ENCODE measurements at places on chromosomes 16 and 17. TPM values are rescaled to one million over a fixed set of nuclear protein-coding genes. Genes with fewer than 3 reads are reported as not detected.

Gene NPW
- total RNA-seq = not detected

GRCh38 chr17:57086069-57086930, 1.3 kb downstream of the AKAP1 start:
- H3K27ac ChIP-seq = peak overlapping the region; percentile 98
- DNase-seq = no peak
- H3K36me3 ChIP-seq = no peaks in the 10 kb centered on the region
- H3K4me1 ChIP-seq = no peaks in the 10 kb centered on the region
- H3K27me3 ChIP-seq = no peaks in the 10 kb centered on the region

DNA sequence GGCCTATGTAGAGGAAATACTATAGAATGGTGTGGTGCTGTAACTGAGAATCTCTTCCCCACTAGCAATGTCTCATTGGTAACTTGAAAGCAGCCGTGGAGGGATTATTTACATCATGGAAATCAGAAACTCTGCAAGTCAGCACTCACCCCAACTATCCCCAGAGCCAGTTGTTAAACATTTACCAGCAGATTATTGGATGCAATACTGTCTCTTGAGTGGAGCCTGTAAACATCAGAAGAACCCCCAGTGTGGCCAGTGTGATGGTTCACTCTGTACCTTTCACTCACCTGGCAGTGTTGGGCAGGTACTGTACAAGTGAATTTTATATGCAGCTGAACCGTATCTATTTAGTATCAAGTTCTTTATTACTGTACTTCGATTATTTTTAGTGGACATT, 299.8 kb upstream of the SALL1 start:
- H3K36me3 ChIP-seq = no peaks in the 10 kb centered on the region
- H3K27ac ChIP-seq = no peak overlapping the region
- no peak overlapping the region for H3K4me3 ChIP-seq
- H3K27me3 ChIP-seq = no peaks in the 10 kb centered on the region
- no peak for DNase-seq

Gene PITPNM3
- total RNA-seq = 1.8 TPM

DNA sequence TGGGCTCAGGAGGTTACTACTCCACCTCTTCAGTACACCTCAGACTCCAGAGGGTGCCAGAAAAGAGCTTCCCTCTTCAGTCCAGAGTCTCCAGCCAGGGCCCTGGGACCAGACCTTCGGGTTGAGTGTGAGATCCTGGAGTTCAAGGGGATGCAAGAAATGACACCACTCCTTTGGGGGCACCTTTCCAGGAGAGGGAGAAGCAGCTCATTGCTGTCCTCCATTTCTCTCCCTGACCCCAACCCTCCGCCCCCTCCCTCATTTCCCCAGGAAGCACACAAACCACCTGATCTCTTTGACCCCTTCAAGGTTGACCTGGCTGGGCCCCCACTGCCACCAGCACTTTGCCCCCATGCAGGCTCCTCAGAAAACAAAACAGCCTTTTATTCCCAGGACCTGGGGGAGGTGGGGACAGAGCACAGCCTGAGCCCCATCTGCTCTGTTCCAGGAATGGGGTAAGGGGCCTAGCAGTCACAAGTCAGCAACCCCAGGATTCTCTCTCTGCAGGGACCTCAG, 21.4 kb downstream of the CDH5 start:
- no peak overlapping the region for H3K27ac ChIP-seq
- no peak overlapping the region for H3K4me3 ChIP-seq
- no peaks in the 10 kb centered on the region for H3K27me3 ChIP-seq
- no peak for DNase-seq

Gene OTOA
- 1.5 TPM for total RNA-seq

DNA sequence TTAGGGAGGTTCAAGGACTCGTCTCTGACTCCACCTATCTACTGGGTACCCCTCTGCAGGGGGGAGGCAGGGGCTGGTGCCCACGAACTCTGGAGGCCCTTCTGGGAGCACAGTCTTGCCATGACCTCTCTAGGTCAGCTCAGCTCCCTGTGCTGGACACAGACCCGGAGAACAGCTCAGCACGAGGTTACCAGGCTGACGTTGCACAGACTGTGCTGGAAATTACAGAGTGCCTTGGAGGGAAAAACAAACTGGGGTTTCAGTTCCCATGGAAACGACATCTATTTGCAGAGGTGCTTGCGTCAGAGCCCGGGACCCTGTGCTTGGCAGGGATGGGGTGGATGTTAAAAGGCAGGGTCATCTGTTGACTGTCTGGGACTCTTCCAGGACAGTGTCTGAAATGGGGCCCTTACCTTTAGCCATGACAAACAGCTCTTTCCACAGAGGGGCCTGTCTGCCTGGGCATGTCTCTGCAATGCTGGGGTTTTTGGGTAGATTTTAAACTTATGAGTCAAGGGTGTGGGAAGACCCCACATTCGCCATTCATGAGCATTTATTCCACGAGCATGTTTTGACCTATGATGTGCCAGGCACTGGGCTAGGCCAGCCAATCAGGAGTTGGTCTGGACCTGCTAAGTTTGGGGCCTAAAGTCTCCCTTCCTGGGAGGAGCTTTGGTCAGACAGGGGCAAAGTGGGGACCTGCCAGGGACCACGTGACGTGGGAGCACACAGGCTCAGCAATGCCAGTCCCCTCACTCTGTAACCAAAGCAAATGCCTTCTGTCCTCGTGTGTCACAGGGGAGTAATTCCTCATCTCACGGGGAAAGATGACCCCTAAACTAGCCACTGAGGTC, 22.5 kb downstream of the CCR7 start:
- peaks cover 35% of the 10 kb centered on the region for H3K4me1 ChIP-seq
- no peaks in the 10 kb centered on the region for H3K36me3 ChIP-seq
- DNase-seq = peak; percentile 88
- no peak overlapping the region for H3K4me3 ChIP-seq

- DNase-seq = no peak
- H3K4me3 ChIP-seq = no peak overlapping the region
- H3K27me3 ChIP-seq = peaks cover 64% of the 10 kb centered on the region
- no peaks in the 10 kb centered on the region for H3K4me1 ChIP-seq
These were observed 92.8 kb downstream of the RBFOX3 start for GRCh38 chr17:79517827-79518584.

Gene STAT5A
- total RNA-seq = 72.8 TPM

Gene CDK5R1
- total RNA-seq = 0.88 TPM

DNA sequence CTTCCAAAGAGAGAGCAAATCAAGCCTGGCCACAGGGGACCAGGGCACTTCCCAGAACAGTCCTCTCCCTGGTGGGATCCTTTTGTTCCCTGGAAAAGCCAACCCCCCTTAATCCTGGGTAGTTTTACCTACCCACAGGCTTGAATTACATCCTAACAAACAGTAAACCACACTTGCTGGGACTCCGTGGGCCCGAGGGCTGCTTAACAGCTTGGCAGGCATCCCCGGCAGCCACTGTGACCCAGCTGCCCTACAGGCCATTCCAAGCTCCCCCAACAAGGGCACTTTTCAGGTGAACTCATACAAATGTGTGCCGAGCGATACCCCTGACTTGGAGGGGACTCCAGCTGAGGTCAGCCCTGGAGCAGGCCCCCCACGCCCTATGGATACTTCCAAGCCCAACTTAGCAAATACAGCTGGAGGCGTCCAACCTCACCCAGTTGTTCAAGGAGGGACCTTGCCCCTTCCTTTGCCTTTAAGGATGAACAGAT, 26.4 kb downstream of the ADCY9 start:
- no peaks in the 10 kb centered on the region for H3K27me3 ChIP-seq
- peak overlapping the region; percentile 58 for H3K27ac ChIP-seq
- H3K4me1 ChIP-seq = no peaks in the 10 kb centered on the region
- peak overlapping the region; percentile 41 for H3K4me3 ChIP-seq

GRCh38 chr17:876272-876671, 94.1 kb downstream of the MRM3 start:
- H3K27me3 ChIP-seq = no peaks in the 10 kb centered on the region
- H3K36me3 ChIP-seq = no peaks in the 10 kb centered on the region
- H3K4me1 ChIP-seq = peaks cover 5% of the 10 kb centered on the region
- H3K4me3 ChIP-seq = no peak overlapping the region
- no peak for DNase-seq

GRCh38 chr17:56752263-56752836, 81.4 kb downstream of the C17orf67 start:
- no peak for DNase-seq
- H3K36me3 ChIP-seq = no peaks in the 10 kb centered on the region
- no peaks in the 10 kb centered on the region for H3K4me1 ChIP-seq
- no peaks in the 10 kb centered on the region for H3K27me3 ChIP-seq
- no peak overlapping the region for H3K4me3 ChIP-seq

DNA sequence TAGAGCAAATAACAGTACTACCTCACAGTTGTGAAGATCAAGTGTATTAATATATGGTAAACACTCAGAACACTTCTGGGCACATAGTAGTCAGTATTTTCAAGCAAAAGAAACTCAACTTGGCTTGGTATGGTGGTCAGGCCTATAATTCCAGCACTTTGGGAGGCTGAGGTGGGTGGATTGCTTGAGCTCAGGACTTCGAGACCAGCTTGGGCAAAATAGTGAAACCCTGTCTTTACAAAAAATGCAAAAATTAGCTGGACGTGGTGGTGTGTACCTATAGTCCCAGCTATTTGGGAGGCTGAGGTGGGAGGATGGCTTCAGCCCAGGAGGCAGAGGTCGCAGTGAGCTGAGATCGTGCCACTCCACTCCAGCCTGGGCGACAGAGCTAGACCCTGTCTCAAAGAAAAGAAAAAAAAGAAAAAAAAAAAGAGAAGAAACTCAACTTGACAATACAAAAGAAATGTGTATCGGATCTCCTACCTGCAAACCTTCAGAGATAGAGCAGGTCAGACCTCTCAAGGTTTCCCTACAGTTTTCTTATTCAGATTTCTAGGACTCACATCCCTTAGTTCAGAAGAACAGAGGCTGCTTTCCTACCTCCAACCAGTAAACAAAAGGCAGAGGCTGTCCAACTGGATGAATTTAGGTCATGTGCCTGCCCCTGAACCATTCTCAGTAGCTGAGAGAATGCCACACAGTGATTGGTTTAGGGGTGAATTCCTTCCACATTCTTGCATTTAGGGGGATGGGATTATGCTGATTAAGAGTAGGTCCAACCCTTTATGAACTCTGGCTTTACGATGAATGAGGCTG, 1.7 kb upstream of the KPNA2 start:
- H3K27ac ChIP-seq = no peak overlapping the region
- no peak for DNase-seq
- H3K4me3 ChIP-seq = no peak overlapping the region
- no peaks in the 10 kb centered on the region for H3K4me1 ChIP-seq
- H3K27me3 ChIP-seq = no peaks in the 10 kb centered on the region

GRCh38 chr16:69463876-69464275, 39.5 kb downstream of the CYB5B start:
- no peaks in the 10 kb centered on the region for H3K27me3 ChIP-seq
- H3K36me3 ChIP-seq = no peaks in the 10 kb centered on the region
- H3K27ac ChIP-seq = no peak overlapping the region
- peaks cover 9% of the 10 kb centered on the region for H3K4me1 ChIP-seq
- no peak for DNase-seq

Gene TP53TG3B
- total RNA-seq = not detected

DNA sequence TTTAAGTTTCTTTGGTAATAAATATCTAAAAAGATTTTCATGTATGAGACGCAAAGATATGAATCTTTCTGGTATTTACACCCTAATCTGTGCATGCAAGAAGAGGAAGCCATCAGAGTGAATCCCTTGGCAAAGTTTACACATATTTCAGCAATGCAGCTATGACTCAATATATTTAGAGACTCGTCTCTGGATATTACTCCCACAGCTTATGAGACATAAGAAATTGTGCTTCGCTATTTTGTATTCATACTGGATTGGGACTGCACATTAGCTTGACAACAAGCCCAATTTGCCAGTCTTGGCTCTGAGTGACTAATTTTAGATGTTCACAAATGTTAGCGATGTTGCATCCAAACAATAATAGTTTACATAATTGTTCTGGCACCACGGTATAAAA, 532.0 kb downstream of the CDH11 start:
- H3K4me3 ChIP-seq = no peak overlapping the region
- no peaks in the 10 kb centered on the region for H3K4me1 ChIP-seq
- no peaks in the 10 kb centered on the region for H3K27me3 ChIP-seq
- DNase-seq = no peak
- peaks cover 5% of the 10 kb centered on the region for H3K36me3 ChIP-seq
- H3K27ac ChIP-seq = no peak overlapping the region

Gene EMP2
- 46.9 TPM for total RNA-seq

DNA sequence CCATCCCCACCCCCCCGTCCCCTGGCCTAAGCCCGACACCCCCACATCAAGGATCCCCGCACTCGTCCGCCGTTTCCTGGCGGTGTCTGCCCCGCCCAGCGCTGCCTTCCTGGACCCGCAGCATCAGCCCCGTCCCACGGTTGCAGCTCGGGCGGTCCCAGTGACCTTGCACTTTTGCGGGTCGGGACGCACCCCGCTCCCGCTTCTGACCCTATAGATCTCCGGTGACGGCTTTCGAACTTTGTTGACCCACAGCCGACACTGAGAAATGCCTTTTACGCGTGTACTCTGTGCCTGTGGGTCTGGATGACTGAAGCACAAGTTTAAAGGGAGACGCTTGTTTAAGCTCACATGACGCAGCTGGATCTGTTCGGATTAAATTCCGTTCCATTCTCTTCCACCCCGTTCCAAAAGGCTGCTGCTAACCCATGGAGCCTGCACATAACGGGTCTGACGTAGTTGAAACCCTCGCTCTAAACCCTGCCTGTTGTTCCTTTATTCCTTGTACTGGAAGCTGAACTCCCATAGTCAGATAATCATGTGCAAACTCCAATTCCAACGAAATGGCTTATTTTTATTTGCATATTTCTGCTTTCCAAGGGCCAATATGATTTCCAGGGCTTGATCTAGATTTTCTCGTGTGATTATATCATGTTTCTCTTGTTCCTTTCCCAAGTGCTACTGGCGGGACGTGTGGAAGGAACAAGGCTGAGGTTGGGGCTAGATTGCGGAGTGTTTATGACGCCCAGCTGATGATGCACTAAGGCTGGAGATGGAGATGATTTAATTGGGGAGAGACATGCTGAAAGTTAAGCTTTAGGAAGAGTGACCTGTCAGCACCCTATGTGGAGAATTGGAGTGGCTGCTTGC, 834 bp downstream of the FLYWCH1 start:
- no peaks in the 10 kb centered on the region for H3K36me3 ChIP-seq
- no peaks in the 10 kb centered on the region for H3K4me1 ChIP-seq
- no peak for DNase-seq
- no peaks in the 10 kb centered on the region for H3K27me3 ChIP-seq
- peak overlapping the region; percentile 77 for H3K27ac ChIP-seq

GRCh38 chr16:72043058-72043457, 11.2 kb upstream of the HP start:
- no peaks in the 10 kb centered on the region for H3K36me3 ChIP-seq
- no peak overlapping the region for H3K4me3 ChIP-seq
- no peak for DNase-seq
- no peaks in the 10 kb centered on the region for H3K4me1 ChIP-seq
- H3K27me3 ChIP-seq = no peaks in the 10 kb centered on the region
- peak overlapping the region; percentile 41 for H3K27ac ChIP-seq

DNA sequence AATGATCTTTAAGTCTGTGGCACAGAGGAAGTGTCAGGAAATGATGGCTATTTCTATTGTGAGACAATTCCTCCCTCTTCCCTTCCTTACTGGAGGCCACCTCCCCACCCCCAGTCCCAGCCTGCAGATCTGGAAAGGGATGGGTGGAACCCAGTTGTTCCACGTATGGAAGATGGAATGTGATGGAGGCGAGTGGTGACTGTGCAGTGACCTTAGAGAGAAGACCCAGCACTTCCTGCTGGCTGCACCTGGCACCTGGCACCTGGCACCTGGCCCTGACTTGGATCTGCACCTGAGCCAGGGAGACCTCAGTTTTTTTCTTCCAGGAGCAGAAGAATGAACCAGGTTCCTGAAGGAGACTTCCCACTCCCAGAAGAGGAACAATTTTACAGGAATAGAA, 33.0 kb upstream of the TMC5 start:
- no peak overlapping the region for H3K4me3 ChIP-seq
- H3K4me1 ChIP-seq = no peaks in the 10 kb centered on the region
- H3K36me3 ChIP-seq = no peaks in the 10 kb centered on the region
- peak; percentile 68 for DNase-seq
- peak overlapping the region; percentile 10 for H3K27ac ChIP-seq

GRCh38 chr16:28191364-28191960, 20.3 kb downstream of the XPO6 start:
- DNase-seq = no peak

Measured in breast epithelium (tissue), 4 donors.